ENCODE measurements at places on chromosomes 6 and 20.
A peak's percentile ranks its signal among the peaks of the same experiment; 100 is the strongest.

GRCh38 chr6:101000341-101000740 lies 119.2 kb upstream of the ASCC3 start:
- no peak overlapping the region for H3K4me3 ChIP-seq
- H3K27me3 ChIP-seq, result no peaks in the 10 kb centered on the region
- no peaks in the 10 kb centered on the region for H3K4me1 ChIP-seq
- H3K27ac ChIP-seq, result no peak overlapping the region

GRCh38 chr20:33713865-33714367 lies 6.2 kb downstream of the PXMP4 start:
- no peak overlapping the region for H3K27ac ChIP-seq
- H3K4me1 ChIP-seq, result peaks cover 6% of the 10 kb centered on the region
- H3K36me3 ChIP-seq, result peaks cover 49% of the 10 kb centered on the region
- no peaks in the 10 kb centered on the region for H3K27me3 ChIP-seq

GRCh38 chr6:169642455-169642854 lies 59.4 kb downstream of the WDR27 start:
- H3K4me3 ChIP-seq, result no peak overlapping the region
- H3K27ac ChIP-seq, result no peak overlapping the region
- no peaks in the 10 kb centered on the region for H3K4me1 ChIP-seq

GRCh38 chr6:123430970-123431369 lies 205.8 kb downstream of the TRDN start:
- no peak overlapping the region for H3K4me3 ChIP-seq
- H3K27ac ChIP-seq, result no peak overlapping the region
- no peaks in the 10 kb centered on the region for H3K36me3 ChIP-seq
- DNase-seq, result no peak
- H3K4me1 ChIP-seq, result no peaks in the 10 kb centered on the region

DNA sequence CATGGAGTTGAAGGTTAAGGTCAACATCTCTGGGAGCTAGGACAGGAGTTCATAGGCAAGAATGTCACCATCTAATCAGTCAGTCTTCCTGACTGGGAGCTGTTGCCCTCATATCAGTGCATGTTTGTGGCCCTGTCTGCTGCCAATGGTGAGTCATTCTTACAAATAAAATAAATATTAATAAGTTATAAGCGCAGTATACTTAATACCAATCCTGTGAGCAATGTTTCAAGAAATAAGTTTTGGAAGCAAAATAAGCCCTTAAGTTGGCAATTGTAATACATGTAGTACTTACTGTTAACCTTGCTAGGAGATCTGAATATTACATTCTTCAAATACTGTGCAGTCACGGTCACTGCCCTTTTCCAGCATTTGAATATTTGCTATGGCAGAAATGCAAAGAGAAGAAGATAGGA lies 20.2 kb upstream of the MDGA1 start:
- DNase-seq, result no peak
- H3K27ac ChIP-seq, result no peak overlapping the region
- H3K4me1 ChIP-seq, result no peaks in the 10 kb centered on the region
- H3K27me3 ChIP-seq, result no peaks in the 10 kb centered on the region
- H3K4me3 ChIP-seq, result no peak overlapping the region
- no peaks in the 10 kb centered on the region for H3K36me3 ChIP-seq

- no peaks in the 10 kb centered on the region for H3K36me3 ChIP-seq
- H3K27ac ChIP-seq, result no peak overlapping the region
These were observed 108.0 kb downstream of the SNX5 start for GRCh38 chr20:17860301-17861197.

- no peak overlapping the region for H3K27ac ChIP-seq
- DNase-seq, result no peak
- peaks cover 13% of the 10 kb centered on the region for H3K4me1 ChIP-seq
- H3K4me3 ChIP-seq, result no peak overlapping the region
- H3K27me3 ChIP-seq, result no peaks in the 10 kb centered on the region
These were observed 16.9 kb upstream of the PBOV1 start for GRCh38 chr6:138235205-138235604.

DNA sequence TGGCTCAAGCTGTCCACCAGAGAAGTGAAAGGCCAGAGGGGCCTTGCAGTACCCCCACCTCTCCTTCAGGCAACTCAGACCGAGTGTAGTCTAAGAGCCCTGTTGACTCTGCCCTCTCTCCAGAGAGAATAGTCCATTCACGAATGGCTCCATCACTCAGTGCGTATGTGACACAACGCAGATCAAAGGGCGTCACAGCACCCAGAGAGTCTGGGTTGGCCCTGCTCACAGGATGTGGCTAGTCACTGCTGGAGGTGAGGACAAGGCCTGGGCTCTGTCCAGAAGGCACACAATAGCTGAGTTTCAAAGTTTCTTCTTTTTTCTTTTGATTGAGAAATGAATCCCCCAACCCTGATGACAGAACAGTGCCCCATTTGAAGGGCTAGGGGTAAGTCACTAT lies 74.1 kb downstream of the TRMT11 start:
- peaks cover 3% of the 10 kb centered on the region for H3K36me3 ChIP-seq
- H3K4me1 ChIP-seq, result no peaks in the 10 kb centered on the region
- no peak overlapping the region for H3K4me3 ChIP-seq

- H3K4me3 ChIP-seq, result no peak overlapping the region
- DNase-seq, result no peak
- no peaks in the 10 kb centered on the region for H3K27me3 ChIP-seq
- no peak overlapping the region for H3K27ac ChIP-seq
- H3K4me1 ChIP-seq, result no peaks in the 10 kb centered on the region
These were observed 26.9 kb upstream of the EYA4 start for GRCh38 chr6:133214267-133214666.

DNA sequence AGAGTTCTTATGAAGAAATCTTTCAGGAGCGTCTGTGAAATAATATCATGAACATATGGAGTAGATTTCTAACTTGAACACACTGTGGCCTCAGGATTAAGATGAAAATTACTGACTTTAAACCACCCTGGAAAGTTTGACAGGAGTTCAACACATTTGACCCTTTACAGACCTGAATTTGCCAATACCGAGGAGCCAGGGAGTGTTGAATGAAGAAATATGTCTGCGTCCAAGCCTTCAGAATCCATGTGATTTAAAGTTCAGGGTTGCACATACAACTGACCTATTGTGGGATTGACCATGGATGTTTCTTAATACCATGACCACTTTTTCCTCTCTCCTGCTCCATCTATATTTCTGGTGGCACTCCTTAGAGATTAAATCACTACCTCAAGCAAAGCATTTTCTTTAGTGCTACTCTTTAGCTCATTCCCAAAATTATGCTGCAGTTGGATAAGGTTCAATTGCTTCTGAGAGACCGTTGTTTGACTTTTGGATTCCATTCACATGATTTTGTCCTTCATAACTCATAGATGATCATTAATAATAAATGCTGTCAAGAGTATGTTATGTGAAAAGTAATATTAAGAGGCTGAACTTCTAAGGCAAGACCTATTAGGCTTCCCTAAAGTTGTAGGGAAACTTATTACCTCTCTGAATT lies 57.4 kb downstream of the PRL start:
- no peaks in the 10 kb centered on the region for H3K36me3 ChIP-seq
- no peak overlapping the region for H3K4me3 ChIP-seq
- no peak for DNase-seq
- no peaks in the 10 kb centered on the region for H3K4me1 ChIP-seq
- no peak overlapping the region for H3K27ac ChIP-seq
- no peaks in the 10 kb centered on the region for H3K27me3 ChIP-seq

DNA sequence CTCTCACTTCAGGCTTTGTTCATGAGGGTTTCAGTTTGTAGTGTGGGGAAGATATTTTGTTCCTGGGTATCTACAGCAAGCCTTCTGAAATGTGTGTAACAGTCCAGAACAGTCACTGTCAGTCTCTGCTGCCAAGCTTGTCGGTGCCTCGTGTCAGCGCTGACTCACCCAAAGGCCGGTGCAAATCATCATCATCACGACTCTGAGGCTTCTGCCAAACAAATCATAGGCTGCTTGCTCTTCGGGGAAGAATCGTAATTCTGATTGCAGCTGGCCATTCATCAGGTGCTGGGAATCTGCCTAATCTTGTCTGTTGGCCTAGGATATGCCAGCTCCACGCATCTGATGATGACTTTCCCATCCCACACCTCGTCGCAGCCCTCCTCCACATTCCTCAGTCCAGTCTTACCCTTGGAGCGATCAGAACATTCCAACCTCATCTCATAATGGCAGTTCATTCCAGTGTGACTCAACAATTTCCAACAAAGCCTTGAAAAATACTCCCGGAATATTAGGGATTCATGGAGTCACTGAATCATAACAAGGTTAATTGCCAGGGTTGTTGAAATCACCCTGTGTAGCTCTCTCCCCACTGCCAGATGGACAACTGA lies 40.9 kb downstream of the ALDH8A1 start:
- no peaks in the 10 kb centered on the region for H3K4me1 ChIP-seq
- H3K36me3 ChIP-seq, result no peaks in the 10 kb centered on the region
- DNase-seq, result no peak
- H3K4me3 ChIP-seq, result no peak overlapping the region
- H3K27me3 ChIP-seq, result no peaks in the 10 kb centered on the region

DNA sequence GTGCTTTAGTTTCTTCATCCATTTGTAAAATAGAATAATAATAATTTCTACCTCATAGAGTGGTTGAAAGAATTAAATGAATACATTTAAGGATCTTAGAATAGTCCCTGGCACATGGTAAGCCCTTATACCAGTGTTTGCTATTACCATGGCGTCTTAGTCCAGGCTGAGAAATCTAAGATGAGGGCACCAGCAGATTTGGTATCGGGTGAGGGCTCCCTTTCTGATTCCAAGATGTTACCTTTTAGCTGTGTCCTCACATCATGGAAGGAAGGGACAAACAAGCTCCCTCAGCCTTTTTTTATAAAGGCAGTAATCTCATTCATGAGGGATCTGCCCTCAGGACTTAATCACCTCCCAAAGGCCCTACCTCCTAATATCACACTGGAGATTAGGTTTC lies 123.9 kb upstream of the FOXO3 start:
- H3K4me1 ChIP-seq, result peaks cover 5% of the 10 kb centered on the region
- H3K27me3 ChIP-seq, result no peaks in the 10 kb centered on the region
- no peak for DNase-seq
- H3K4me3 ChIP-seq, result no peak overlapping the region
- no peaks in the 10 kb centered on the region for H3K36me3 ChIP-seq

DNA sequence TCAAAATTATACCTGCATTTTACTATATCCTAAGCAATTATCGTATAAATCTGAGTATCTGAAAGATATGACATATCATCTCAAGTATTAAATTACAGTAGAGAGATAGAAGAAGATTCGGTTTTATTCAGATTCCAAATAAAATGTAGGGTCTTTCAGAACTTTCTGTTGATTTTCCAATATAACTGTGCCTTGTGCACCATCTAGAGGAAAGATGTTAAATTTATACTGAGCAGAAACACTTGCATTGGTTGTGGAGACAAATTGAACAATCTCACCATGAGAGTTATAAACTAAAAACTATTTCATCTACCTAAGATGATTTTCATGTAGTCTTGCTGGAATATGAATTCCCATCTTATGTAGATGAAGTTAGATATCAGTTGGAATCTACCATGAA lies 26.8 kb upstream of the HSF2 start:
- no peak for DNase-seq
- no peak overlapping the region for H3K4me3 ChIP-seq
- no peaks in the 10 kb centered on the region for H3K36me3 ChIP-seq
- no peaks in the 10 kb centered on the region for H3K27me3 ChIP-seq
- H3K27ac ChIP-seq, result no peak overlapping the region
- H3K4me1 ChIP-seq, result no peaks in the 10 kb centered on the region

DNA sequence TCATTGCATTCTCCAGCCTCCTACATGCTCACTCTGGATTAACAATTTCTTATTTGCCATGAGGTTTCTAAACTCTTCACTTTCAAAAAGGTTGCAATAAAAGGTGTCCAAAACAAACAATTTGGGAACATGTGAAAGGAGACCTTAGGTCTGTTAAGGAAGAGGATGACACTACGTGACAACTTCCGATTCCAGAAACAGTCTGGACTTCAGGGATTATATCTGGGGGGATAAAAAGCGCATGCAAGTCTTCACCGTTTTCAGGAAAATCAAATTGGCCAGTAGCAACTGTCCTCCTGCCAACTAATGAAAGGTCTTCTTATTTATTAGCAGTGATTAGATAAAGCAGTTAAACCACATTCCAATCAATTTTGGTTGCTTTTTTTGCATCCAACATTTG lies 1.8 kb downstream of the ZDHHC14 start:
- H3K27ac ChIP-seq, result peak overlapping the region; percentile 74
- no peak for DNase-seq
- peak overlapping the region; percentile 98 for H3K4me3 ChIP-seq

Measured in lower lobe of right lung (tissue), 2 donors.